Activated T-helper 2 cell treated with anti-CD3 and anti-CD28 coated beads, Interferon-gamma antibody, Interleukin-2, Interleukin-4, amounts not matched to agents 10 μg/mL and 5 μg/mL and 100 μg/mL, durations not matched to agents 14 hours and 24 hours and 36 hours (primary cell): ENCODE measurements at places on chromosomes 7 and 10. TPM values are rescaled to one million over a fixed set of nuclear protein-coding genes. Genes with fewer than 3 reads are reported as not detected.

- H3K4me3 ChIP-seq, result no peak overlapping the region
- no peak for DNase-seq
- no peak overlapping the region for H3K27ac ChIP-seq
- no peaks in the 10 kb centered on the region for H3K27me3 ChIP-seq
- no peaks in the 10 kb centered on the region for H3K36me3 ChIP-seq
Observed at GRCh38 chr7:45990276-45990675, 69.2 kb upstream of the IGFBP3 start.

AGR2 gene
- not detected in 2 replicates for total RNA-seq

- no peak overlapping the region for H3K27ac ChIP-seq
- no peak overlapping the region for H3K4me3 ChIP-seq
- DNase-seq, result peak; percentile 40
- peaks cover 25% of the 10 kb centered on the region for H3K36me3 ChIP-seq
Observed at GRCh38 chr7:143385891-143386781, 5.0 kb downstream of the ZYX start.

DNA sequence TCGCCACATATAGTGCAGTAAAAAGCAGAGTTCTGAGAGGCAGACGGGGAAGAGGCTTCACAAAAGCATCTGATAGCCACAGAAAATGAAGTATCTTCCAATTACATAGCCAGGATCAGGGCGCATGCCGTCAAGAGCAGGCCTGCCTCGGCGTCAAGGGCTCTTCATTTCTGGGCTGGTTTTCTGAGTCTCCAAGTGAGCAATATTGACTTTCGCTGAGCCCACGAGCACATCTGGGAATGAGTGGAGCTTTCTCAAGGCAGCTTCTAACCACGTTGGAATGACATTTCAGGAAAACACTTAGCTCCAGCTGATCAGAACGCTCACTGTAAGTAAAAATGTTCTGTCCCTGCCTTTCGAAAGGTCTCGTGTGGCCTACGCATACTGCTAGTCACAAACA is 51.9 kb downstream of the CLRN3 start:
- DNase-seq, result no peak
- no peaks in the 10 kb centered on the region for H3K27me3 ChIP-seq
- no peaks in the 10 kb centered on the region for H3K36me3 ChIP-seq
- H3K4me1 ChIP-seq, result no peaks in the 10 kb centered on the region
- H3K4me3 ChIP-seq, result no peak overlapping the region
- no peak overlapping the region for H3K27ac ChIP-seq

DNA sequence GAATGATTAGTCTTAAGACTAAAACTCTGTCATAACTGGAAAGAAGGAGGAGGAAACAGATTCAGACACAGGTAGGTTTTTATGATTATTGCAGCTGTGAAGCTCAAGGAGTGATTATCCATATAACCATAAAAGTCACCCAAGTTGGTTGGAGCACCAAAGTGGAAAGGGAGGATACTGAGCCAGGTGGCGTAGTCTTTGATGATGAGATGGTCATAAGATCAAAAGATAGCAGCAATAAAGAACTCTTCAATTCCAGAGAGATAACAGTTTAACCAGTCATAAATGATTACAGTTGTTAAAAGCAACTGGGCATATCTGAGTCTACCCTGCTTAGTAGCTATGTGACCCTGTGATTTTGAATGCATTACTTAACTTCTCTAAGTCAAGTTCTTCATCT is 8.4 kb downstream of the ABCB1 start:
- no peaks in the 10 kb centered on the region for H3K36me3 ChIP-seq
- no peak overlapping the region for H3K27ac ChIP-seq
- H3K27me3 ChIP-seq, result no peaks in the 10 kb centered on the region
- H3K4me3 ChIP-seq, result no peak overlapping the region

GRCh38 chr7:101936611-101937231 is 119.3 kb downstream of the CUX1 start:
- no peak overlapping the region for H3K27ac ChIP-seq
- no peaks in the 10 kb centered on the region for H3K36me3 ChIP-seq

SPOCK2 gene
- 135 and 137 TPM in 2 replicates for total RNA-seq

GRM3 gene
- total RNA-seq, result not detected in 2 replicates

MAP3K8 gene
- 33.5 and 37.1 TPM in 2 replicates for total RNA-seq
